Stimulated activated CD4-positive, alpha-beta T cell treated with anti-CD3 and anti-CD28 coated beads, Interleukin-12 subunit alpha, Interleukin-12 subunit beta, amount 100 ng/mL, for 48 hours (primary cell): ENCODE measurements at places on chromosomes 13 and 19.
A peak's percentile ranks its signal among the peaks of the same experiment; 100 is the strongest.

DNA sequence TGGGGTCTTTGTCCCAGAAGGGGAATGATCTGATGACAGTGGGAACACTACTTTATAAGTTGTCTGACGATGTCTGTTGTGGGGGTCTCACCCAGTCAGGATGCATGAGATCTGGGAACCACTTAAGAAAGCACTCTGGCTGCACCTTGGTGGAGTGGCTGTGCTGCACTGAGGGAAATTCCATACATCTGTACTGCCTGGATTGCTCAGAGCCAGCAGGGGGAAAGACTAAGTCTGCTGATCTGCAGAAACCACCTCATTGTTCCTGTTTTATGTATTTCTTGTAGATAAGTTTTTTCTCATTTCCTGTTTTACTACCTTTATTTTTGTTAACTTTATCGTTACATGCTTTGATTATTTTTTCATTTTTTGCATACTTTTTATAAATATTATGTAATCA is 27.3 kb downstream of the ZNF430 start:
- no peak for DNase-seq

- DNase-seq = no peak
Observed at GRCh38 chr19:14495672-14496028, 277 bp downstream of the GIPC1 start.

DNA sequence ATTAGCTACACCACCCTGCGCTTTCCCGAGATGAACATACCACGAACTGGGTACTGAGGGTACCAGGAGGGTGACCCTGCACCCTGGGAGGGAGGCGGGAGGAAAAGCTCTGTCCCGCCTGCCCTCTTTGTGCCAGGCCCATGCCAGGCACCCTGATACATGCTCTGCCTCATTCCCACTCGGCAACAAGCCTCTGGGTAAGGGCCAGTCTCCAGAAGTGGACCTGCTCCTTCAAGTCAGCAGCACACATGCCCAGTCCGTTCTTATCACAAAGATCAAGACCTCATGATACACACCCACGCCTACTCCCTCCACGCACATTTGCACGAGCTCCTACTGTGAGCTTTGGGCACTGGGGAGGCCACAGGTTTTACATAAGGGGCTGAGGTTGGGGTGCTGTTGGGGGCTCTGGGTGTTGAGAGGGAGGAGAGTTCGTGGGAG is 2.0 kb upstream of the FFAR1 start:
- DNase-seq = no peak

DNA sequence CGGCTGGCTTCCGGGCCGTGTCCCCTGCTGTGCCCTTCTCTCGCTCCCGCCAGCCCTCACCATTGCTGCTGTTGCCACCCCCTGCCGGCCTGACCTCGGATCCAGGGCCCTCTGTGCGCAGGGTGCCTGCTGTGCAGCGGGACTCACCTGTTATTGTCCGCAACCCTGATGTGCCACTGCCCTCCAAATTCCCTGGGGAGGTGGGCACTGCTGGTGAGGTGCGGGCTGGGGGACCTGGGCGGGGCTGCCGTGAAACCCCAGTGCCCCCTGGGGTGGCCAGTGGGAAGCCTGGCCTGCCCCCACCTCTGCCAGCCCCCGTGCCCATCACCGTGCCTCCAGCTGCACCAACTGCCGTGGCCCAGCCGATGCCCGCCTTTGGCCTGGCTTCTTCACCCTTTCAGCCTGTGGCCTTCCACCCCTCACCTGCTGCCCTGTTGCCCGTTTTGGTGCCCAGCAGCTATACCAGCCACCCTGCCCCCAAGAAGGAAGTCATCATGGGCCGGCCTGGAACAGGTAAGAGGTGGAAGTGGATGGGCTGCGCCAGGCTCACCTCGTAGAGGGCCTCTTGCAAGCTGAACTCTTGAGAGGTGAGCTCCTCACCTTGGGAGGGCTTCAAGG is 5.1 kb downstream of the CIC start:
- DNase-seq = no peak

DNA sequence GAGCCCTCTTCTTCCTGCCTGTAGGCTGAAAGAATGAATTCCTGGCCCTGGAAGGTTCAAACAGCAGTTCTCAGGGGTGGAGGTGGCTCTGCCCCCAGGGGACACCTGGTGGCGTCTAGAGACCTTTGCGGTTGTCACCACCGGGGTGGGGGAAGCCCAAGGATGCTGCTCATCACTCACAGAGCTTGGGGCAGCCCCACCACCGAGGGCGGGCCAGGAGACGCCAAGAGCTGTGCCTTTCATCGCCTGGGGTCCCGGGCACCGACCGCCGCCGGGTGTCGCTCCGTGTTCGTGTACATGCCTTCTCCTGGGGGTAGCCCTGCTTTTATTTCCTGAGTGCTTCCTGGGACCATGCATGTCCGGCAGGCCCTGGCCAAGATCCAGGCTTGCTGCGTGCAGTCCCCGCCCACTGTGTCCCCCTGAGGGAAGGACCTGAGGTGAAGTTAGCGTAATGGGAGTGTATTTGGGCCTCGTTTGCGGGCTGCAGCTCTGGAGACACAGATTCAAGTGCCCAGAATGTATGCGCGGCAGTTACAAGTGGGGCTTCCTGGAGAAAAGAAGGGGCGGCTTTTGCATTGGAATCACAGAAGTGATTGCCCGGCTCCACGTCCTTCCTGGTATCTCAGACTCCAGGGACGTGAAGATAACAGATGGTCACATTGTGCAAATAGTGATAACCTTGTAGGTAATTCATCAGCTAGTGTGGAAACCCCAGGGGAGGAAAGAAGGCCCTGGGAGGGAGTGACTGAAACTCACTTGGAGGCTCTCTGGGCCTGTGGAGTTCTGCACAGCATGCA is 7.8 kb downstream of the DOT1L start:
- peak; percentile 71 for DNase-seq

- DNase-seq = no peak
Observed at GRCh38 chr19:3071768-3072167, 9.5 kb upstream of the TLE5 start.

- no peak for DNase-seq
Observed at GRCh38 chr19:56137405-56137804, 3.7 kb upstream of the ZNF444 start.

DNA sequence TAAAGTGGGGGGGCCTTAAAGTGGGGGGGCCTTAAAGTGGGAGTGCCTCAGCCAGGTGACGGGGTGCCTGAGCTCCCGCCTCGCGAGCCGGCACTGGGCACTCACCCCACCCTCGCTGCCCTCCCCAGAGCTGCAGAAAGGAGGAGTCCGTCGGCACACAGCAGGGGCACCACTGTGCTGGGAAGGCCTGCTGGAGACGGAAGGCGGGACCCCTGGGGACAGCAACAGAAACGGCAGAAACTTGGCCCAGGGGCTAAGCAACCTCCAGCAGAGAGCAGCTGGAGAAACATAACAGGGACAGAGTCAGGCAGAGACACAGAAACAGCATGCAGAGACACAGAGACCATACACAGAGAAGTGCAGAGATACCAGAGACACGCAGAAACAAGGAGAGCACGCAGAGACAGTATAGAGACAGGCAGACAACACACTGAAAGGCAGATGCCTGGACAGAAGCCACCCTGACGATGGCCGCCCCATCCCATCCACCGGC is 7.9 kb downstream of the CFD start:
- no peak for DNase-seq

- DNase-seq = no peak
Observed at GRCh38 chr19:13074378-13074777, 28.3 kb downstream of the LYL1 start.

DNA sequence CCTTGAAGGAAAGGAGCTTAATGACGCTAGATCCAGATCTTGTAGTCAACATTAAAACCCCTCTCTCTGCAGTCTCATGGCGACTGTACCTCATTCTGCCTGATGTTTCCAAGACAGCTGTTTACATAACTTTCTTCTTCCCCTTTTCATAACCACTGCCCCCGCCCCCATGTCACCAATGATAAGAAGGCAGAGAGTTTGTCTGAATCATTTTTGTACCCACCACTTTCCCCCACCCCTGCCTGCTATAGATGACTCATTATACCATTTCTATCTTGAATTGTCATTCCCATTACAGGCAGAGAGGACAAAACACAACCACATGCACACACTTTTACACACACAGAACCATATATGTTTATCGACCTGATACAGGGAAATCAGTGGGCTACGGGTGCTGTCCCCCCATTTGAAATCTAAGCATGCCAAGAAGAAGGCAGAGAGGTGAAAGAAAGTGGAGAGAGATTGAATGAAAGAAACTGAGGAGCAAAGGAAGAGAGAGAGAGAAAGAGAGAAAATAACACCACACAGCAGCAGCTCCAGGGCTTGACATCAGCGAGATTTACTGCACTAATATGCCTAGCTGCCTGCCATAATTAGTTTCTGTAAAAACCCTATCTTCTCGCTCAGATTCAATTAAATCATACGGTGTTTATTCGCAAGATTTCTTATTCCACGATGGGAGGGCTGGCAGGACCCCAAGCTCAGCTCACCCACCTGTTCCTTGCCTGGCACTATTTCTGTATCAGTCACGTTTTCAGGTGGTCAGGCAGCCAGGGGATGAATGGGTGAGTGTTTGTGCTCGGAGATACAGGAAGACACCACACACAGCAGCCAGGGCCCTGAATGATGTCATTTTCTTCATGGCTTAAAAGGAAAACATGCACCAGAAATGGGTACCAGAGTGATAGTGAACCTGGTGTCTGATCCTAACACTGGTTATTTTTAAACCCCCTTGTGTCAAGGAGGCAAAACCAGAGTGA is 114.3 kb upstream of the SERP2 start:
- DNase-seq = peak; percentile 72

- DNase-seq = no peak
Observed at GRCh38 chr13:29140277-29140676, 320.1 kb downstream of the MTUS2 start.

GRCh38 chr19:18477974-18478373 is 40.0 kb upstream of the ISYNA1 start:
- DNase-seq = no peak

GRCh38 chr13:20960663-20961309 is 58.2 kb upstream of the XPO4 start:
- DNase-seq = no peak

GRCh38 chr19:47240996-47241918 is 10.3 kb upstream of the BBC3 start:
- peak; percentile 54 for DNase-seq

- DNase-seq = no peak
Observed at GRCh38 chr13:112071102-112071722, 4.3 kb downstream of the SOX1 start.

GRCh38 chr19:49042177-49042576 is 1.5 kb upstream of the CGB5 start:
- DNase-seq = no peak

DNA sequence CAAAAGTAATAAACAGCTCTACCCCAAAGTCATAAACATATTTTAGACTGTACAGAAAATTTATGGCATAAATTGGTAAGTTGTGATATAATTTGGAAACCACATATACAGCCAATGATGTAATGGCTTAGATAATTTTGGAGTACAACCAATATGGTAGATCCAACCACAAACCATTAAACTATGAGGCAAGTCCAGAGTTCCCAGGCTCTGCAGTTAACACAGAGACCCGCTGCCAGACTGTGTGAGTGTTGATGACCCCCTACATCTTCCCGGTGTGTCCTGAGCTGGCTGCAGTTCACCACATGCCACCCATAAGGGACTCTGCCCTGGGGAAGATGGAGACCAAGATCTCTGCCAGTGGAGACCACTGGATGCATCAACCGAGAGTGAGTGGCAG is 9.9 kb upstream of the SERPINE3 start:
- no peak for DNase-seq

DNA sequence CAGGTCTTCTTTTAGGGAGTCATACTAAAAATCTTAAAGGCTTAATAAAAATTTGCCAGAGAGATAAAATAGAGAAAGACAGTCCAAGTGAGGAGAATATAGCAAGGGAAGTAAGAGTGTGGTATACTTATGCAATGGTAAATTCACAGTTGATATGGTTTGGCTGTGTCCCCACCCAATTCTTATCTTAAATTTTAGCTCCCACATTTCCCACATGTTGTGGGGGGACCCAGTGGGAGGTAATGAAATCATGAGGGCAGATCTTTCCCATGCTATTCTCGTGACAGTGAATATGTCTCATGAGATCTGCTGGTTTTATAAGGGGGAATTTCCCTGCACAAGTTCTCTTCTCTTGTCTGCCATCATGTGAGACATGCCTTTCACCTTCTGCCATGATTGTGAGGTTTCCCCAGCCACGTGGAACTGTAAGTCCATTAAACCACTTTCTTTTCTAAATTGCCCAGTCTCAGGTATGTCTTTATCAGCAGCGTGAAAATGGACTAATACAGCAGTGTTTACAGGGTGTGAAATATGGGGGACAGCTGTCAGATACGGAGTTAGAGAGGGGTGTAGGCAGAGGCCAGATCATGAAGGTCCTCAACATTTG is 115.4 kb downstream of the UGGT2 start:
- no peak for DNase-seq

DNA sequence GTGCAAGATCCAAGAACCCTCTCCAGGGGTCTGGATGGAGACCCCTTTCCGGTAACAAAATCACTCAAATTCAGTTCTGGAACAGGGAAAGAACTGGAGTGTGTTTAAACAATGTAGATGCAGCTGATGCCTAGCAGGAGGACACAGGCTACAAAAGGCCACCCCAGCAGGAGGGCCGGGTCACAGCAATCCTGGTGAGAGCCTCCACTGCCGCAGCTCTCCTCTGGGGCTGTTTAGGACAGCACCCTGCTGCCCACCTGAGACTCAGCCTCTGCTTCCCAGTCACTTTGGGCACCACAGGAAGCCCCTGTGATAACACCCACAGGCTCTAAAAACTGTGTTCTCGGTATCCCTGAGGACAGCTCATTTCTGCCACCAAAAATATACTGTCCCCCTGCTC is 318.7 kb upstream of the NBEA start:
- DNase-seq = no peak

DNA sequence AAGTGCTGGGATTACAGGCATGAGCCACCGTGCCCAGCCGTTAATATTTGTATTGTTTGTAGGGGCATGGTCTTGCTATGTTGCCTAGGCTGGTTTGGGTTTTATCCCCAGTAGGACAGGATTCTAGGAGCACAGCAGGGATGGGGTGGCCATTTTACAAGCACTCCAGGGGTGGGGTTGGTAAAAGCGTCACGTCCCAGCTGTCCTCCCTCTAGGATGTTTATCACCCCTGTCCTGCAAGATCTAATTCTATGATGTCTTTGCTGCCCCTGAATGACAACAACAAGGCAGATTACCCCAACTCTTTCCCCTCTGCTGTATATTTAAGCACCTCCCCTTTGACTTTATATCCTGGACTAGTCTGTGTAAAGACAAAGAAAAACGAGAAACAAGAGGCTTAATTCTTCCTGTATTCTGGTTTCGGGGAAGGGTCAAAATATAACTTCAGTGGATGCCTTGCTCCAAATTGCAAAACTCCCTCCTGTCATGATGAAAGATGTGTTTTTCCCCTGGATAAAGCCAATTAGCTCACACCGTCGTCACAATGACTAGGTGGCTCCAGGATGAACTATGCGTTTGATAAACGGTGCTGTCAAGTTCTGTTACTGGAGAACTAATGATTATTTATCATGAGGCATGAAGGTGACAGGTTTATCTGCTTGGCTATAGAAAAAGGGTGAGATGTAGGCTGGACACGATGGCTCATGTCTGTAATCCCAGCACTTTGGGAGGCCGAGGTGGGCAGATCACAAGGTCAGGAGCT is 27.8 kb upstream of the OR1M1 start:
- no peak for DNase-seq

- no peak for DNase-seq
Observed at GRCh38 chr19:3620145-3620816, 6.3 kb downstream of the CACTIN start.
